Motor neuron (in vitro differentiated cells): ENCODE measurements at places on chromosomes 4 and X.

DNA sequence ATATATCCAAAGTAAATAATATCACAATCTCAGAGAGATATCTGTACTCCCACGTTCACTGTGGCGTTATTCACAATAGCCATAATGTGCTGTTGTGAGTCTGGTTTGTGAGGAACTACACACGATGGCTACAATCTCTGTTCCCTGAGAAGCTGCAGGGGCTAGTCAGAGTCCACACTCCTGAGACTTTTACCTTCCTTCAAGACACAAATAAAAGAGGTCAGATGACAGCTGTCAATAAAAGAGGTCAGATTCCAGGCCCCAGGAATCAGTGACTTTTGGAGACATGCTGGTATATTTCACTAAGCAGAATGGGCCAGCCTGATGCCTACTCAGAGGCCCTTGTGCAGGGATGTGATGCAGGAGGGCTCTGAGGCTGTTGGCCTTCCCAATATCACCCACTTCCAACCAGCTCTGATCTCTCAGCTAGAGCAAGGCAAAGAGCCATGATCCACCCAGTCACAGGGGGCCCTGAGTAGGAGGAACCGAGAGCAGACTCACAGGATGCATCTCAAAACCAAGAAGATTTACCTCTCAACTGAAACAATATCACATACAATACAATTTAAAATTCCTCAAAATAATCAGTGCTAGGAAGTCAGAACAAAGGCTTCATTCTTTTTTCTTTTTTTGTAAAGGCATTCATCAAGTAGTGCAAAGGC is 13.8 kb downstream of the FRYL start:
- ATAC-seq: no peak

DNA sequence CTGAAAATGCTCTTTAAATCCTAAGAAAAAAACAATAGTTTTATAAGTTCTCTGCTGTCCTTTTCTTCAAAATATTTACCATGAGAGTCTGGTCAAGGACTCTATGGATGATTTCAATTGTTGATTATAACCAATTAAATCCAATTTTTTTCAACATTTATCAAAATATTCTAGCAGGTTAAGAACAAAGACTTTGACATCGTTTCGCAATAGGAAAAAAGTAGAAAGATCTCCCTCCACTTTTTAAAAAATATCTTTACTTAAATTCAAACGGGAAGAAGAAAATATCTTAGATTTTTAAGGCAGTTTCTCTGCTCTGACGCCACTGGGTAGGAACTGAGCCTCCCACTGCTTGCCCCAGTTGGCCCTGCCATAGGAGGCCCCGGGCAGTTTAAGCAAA is 44.7 kb upstream of the TMEM154 start:
- ATAC-seq: no peak

DNA sequence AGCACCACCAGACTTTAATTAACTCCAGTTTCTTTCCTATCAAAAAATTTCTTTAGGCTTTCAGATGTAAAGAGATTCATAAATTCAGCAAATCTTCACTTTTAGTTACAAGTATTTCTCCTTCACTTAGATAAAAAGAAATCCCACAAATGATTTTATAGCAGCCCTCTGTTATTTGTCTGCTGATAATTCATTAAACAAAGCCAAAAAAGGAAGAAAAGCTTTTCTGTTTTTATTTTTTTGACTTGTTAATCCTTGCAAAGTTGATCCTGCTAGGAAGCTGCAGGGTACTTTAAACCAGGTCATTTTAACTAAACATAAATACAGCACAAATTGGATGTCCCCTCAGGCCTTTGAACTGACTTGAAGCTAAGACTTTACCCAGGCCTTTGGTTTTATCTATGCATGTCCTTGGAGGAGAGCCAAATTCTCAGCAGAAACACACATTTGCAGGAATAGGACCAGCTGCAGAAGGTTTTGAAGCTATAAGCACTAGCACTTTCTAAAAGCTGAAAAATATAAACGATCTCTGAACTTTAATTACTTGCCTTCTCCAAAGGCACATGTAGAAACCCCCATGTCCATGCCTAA is 57.5 kb downstream of the PCDH18 start:
- ATAC-seq: no peak

DNA sequence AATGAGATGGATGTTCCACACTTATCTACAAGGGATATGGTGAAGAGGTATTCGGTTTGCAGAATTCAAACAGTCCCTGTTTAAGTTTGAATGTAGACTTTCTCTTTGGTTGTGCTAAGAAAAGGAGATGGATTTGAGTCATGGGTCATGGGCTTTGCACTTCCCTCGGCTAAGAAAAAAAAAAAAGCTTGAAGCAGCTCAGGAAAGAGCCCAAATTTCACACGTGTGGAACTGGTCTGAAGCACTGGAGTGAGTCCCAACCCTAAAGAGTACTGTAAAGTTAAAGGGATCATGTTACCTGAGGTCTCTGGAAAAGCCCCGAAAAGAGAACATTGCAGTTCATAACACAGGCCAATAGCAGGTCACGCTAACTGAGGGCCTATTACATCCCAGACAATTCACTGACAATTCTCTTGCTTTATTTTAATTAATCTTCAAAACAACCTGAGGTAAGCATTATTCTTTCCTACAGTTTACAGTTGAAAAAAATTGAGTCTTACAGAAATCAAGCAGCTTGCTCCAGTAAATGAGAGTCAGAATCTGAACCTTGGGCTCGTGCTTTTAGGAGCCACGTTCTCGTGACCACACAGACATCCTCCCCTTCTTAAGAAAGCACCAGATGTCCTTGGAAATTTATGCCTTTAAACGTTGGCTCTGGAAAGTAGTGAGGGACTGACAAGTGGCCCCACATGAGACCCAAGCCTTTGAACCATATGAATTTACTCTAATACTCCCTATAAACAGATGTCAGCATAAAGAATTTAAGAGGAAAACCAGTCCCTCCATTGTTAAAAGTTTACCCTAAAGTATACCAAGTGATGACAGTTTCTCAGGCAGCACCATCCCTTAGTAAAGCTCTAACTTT is 89.3 kb downstream of the MAD2L1 start:
- ATAC-seq: no peak

DNA sequence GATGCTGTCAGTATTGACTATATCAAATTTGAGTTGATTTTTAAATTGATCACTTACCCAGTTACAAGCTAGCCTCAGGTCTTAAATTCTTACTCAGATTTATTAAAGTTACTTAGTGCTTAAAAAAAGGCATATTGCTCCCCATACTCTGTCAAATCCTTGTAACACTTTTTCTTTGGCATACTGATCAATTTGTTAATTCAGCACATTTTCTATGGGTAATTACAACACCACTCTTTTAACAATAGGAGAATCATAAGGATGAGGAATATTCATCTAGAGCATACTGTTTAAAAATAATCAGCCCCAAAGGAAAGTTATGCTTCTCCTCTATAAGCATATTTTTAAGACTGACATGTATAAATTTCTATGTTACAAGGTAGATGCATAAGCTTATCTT is 482.5 kb downstream of the PABPC4L start:
- ATAC-seq: no peak

GRCh38 chr4:6896035-6896434 is 13.6 kb upstream of the TBC1D14 start:
- no peak for ATAC-seq

GRCh38 chrX:44953734-44954502 is 80.9 kb downstream of the KDM6A start:
- no peak for ATAC-seq

DNA sequence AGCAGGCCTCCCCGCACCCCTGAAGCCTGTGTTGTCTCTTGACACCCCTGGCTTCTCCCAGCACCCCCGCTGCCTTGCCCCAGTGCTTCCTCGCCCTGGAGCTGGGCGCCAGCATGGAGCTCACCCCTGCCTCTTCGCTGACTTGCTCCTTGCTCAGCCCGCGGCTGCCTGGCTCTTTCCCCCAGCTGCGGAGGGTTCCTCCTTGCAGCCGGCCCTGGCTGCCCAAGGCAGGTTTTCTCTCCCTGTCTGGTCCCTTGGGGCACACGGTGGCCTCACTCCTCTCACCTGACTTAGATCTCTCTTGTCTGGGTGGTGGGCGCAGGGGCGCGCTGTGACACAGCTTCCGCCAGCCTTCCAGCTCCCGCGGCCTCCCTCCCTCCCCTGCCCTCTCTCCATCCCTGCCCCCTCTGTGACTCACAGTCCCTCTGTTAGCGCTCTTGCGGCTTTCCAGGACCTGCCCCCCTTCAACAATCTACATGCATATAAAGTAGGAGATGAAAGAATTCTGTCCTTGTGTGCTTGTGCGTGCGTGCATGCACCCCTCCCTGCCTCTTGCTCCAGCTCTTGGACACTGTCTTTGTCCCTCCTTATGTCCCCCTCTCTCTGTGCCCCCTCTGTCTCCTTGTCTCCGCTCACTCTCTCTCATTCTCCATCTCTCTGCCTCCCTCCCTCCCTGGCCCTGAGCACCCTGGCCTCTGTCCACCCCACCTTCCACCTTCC is 2.2 kb downstream of the PLXNB3 start:
- ATAC-seq: peak; percentile 50

GRCh38 chr4:66688674-66689073 is 856.6 kb downstream of the CENPC start:
- no peak for ATAC-seq

DNA sequence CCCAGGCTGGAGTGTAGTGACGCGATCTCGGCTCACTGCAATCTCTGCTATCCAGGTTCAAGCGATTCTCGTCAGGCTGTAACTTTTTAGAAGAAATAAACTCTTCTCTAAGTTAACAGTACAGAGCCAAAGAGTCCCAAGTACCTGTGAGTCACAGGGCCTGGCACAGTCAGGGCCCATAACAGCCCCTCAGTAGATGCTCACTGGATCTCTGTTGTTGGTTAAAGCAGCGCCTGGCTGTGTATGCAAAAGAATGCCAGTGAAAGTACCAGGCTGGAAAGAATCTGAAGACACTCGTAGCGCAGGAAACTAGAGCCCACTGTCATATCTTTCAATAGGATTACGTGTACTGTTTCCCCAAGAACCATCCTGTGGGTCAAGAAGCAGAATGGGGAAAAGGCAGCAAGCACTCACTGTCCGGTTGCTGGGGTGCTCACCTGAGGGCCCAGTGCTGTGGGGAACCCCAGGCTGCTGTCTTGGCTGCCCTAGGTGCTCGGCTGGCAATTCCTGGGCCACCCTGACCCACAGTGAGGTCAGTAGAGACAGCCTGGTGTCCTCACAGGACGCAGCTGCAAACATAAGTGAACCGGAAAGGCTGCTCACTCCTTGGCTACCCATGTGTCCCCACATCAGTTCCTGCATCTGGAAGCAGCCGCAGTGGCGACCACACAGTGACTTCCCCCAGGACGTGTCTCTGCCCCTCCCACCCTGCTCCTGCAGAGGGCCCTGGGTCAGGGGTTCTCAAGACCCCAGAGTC is 3.1 kb upstream of the SLBP start:
- no peak for ATAC-seq

GRCh38 chr4:6201580-6202091 is 1.3 kb upstream of the JAKMIP1 start:
- no peak for ATAC-seq

DNA sequence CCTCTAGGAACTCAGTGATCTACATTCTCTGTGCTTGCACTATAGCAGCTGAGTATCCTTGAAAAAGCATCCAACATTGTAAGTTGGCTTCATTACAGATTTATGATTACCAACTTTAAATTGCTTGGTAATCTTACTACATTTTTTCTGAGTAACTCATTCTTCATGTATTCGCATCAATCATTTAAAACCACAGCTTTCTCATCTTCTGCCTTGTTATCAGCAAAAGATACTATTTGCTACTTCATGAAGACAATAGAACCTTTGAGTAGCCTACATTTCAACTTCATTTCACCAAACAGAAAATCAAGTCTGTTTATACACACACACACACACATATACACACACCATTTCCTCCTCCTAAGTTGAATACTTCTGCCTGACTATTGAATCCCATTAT is 6.2 kb upstream of the DCAF8L2 start:
- ATAC-seq: no peak

DNA sequence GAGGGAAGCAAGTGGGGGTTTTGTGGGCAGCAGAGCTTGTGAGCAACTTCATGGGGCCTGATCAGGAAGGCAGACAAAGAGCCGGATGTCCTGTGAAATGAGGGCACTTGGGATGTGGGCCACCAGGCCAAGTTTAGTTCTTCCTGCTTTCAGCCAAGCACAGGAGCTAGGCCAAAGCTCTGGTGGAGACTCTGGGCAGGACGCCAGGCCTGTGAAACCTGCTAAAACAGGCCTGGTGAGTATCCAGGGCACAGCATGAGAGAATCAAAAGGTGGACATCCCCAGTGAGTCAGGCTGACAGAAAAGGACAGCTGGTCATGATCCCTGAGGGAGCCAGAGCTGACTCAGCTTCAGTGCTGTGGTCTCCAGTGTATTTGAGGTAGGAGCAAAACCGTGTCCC is 95.7 kb downstream of the NPNT start:
- ATAC-seq: no peak

GRCh38 chrX:22060415-22061280 is 28.5 kb downstream of the PHEX start:
- ATAC-seq: peak; percentile 94

DNA sequence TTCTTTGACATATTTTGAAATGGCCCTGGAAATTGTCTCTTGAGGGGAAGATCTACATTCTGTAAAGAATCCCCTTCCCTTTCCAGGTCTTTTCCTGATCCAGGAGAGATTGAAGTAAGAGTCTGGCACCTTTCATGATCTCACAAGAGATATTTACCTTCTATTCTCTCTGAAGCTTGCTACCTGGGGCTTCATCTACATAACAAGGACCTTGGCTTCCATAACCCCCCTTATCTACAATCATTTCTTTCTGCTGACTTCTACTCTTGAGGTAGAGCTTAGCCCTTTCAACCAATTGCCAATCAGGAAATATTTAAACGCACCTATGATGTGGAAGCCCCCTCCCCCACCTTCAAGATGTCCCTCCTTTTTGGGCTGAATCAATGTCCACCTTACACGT is 383.7 kb upstream of the MAGEB18 start:
- no peak for ATAC-seq

GRCh38 chr4:43047058-43047457 is 154.5 kb downstream of the GRXCR1 start:
- ATAC-seq: no peak

DNA sequence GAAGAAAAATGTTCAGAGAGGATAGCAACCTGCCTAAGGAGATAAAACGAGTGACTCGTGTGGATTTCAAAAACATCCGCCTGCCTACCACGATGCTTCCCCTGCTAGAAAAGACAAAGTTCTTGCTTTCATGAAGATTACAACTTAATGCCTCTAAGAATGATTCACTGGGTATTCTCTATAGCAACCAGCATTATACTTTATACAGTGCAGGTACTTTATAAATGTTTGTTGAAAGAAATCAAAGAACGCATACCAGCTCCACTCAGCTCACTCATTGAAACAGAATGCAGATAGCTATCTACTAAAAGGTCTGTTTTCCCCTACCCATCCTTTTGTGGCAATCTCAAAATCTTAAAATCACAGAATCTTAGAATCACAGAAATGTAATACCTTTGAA is 33.7 kb downstream of the GASK1B start:
- no peak for ATAC-seq
